D341Med (cell line): ENCODE measurements at places on chromosomes 11 and 22.

GRCh38 chr11:65779919-65780769 is 632 bp downstream of the AP5B1 start:
- DNase-seq, result peak; percentile 93

DNA sequence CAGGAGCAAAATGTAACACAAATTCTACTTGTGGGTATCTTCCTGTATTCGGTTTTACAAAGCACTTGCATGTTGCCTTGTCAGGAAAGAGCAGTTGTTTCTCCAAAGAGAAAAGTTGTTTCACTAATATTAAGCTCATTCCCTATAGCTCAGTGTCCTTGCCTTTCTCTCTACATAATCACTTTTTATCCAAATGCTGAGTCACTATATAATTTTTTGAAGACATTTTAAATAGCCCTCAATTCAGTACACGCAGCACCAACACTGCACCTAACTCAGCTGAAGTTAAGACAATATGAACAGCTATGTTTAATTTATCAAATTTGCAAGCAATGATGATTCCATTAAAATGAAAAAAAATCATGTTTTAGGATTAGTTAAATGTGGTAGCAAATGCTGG is 14.5 kb upstream of the MRTFA start:
- no peak for DNase-seq

GRCh38 chr11:14552089-14552488 is 31.9 kb upstream of the PSMA1 start:
- no peak for DNase-seq

GRCh38 chr22:26894362-26894761 is 237.0 kb downstream of the MIAT start:
- no peak for DNase-seq

GRCh38 chr11:12529041-12529440 is 145.2 kb upstream of the TEAD1 start:
- DNase-seq, result no peak

DNA sequence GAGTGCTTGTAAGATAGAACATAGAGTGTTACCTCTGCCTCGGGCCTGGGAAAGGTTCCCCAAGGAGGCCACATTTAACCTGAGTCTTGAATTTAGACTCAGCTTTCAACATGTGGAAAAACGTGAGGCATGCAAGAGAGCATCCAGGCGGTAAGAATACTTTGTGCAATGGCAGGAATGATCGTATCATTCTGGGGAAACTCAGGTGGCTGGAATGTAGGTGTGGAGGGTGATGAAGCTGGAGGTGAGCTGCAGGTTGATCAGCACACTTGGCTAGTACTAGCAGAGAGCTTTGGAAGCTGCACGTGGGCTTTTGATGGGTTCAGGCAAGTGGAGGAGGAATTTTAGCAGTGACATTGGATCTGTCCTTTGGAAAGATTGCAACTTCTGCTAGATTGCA is 270.3 kb upstream of the RAG2 start:
- no peak for DNase-seq

- no peak for DNase-seq
Measured at GRCh38 chr11:75472081-75472732, 39.2 kb upstream of the KLHL35 start.

DNA sequence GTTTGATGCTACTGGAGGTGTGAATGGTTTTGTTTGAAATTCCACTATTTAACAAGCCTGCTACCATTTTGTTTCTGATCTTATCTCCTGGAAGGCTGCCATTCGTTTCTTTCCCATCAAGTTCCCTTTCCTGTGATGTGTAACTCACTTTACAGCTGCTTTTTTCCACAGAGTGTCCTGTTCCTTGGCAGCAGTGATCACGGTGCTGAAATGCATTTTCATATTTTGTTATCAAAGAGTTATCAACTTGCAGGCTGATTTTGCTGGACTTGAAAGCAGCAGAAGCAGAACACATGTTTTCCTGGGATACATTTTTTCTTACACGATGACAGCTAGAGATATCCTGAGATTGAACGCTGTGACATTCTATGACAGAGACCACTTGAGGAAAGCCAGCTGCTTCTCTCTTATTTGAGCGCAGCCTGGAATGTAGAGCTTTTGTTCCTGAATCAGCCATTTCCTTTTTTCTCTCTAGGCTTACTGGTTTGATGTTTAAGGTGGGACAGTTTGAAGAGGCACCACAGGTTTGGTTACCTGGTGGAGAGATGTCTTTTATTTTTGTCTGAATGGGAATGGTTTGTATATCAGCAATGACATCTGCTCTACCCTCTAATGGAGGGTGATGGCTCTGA is 34.7 kb downstream of the PRR14L start:
- DNase-seq, result no peak

DNA sequence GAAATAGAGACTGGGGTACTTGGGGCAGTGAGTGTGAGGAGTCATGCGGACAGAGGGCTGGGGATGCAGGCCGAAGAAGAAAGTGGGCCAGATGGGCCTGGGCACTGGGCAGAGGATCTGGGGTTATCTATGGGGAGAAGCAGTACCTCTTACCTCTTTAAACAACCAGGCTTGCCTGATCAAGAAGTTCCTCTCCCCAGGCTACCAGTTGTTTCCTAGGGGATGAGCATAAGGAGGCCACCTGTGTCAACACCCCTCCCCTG is 98.4 kb upstream of the PITPNB start:
- no peak for DNase-seq

DNA sequence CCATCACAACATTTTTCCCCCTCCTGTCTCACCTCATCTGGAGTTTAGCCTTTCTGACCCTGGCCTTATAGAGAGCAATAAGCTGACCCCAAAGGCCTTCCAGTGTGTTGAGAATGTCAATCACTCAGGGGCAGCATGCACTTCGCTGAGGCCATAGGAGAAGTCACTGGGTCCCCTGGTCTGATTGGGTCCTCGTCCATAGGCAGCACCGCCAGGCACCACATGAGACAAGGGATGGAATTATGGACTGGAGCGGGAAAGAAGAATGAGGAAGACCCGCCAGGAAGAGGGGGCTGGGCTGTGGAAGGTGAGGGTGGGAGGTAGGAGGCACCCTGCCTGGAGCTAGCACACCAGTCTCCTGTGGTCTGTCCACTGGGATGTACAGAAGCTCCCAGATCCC is 72.9 kb downstream of the DSCAML1 start:
- DNase-seq, result no peak

DNA sequence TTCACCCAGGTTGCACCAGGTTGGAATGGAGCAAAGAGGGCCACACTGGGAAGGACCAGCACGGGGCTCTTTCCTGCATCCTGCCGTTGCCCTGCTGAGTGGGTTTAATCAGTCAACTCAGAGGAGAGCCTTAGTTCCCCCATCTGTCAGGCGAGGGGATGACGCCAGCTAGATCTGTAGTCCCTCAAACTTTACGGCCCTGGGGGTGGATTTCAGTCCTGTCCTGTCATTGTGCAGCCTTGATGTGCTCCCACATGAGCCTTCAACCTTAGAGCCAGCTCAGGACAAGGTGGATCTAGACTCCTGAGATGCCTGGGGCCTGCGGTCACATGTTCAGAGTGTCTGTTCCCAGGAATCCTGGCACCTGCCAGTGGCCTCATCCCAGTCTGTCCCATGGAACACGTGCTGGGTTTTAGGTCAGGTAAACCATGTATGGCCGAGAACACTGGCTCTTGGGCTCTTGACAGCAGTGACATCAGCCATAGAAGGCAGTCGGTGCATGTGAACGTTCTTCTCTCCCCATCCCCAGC is 104.3 kb downstream of the BCR start:
- no peak for DNase-seq

- peak; percentile 96 for DNase-seq
Measured at GRCh38 chr11:61129639-61130523, 27.6 kb downstream of the CD5 start.

DNA sequence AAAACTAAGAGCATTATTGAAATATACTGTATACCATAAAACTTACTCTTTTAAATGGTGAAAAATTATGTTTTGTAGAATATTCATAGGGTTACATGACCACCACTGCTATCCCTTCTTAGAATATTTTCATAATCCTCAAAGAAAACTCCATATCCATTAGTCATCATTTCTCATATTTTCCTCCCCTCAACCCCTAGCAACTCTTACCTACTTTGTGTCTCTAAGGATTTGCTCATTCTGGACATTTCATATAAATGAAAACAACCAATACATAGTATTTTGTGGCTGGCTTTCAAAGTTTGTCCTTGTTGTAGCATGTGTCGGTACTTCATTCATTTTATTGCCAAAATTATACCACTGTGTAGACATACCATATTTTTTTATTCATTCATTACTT is 863.8 kb downstream of the KCNA4 start:
- DNase-seq, result no peak

- DNase-seq, result no peak
Measured at GRCh38 chr11:6206456-6207180, 1.3 kb downstream of the C11orf42 start.

- DNase-seq, result no peak
Measured at GRCh38 chr11:36326524-36327419, 30.7 kb downstream of the PRR5L start.

GRCh38 chr11:118410055-118410745 is 8.8 kb downstream of the ATP5MG start:
- no peak for DNase-seq

DNA sequence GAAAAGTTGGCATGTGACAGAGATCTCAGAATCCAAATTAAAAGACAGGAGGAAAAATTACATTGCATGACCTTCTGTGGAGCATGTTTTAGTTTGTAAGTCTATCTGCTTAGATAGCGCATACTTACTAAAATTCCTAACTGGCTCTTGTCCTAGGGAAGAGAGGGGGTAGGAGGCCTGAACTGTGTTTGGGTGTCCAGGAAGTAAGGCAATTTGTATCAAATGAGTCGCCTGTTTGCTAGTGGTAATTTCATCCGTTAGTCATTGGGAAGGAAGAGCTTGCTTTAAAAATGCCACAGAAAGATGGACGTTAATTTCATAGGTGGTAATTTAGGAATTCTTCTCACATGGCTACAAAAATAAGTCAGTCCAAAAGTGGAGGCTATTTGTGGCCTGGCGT is 18.5 kb downstream of the GRK3 start:
- no peak for DNase-seq

DNA sequence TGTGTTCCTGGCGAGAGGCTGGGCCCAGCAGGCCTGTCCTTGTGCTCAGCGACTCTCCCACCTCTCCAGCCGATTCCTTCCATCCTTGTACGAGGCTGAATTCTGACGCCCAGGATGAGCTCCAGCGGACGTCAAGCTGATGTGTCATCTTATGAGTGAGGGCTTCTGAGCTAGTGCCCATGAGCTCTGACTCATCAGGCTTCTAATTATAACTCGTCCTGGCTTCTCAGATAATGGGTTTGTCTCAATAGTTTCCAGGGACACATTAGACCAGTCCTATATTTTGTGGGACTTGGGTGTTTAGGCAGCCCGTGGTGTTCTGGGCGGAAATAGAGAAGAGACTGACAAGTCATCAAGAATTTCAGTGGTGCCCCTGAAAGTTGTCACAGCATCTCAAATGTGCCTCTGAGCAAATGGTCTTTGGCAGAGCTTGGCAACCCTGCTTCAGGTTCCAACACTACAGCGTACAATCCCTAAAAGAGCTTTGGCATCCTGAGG is 108.2 kb upstream of the CD44 start:
- DNase-seq, result no peak
